ENCODE measurements at places on chromosomes 2 and 18. TPM values are rescaled to one million over a fixed set of nuclear protein-coding genes. Genes with fewer than 3 reads are reported as not detected.

DNA sequence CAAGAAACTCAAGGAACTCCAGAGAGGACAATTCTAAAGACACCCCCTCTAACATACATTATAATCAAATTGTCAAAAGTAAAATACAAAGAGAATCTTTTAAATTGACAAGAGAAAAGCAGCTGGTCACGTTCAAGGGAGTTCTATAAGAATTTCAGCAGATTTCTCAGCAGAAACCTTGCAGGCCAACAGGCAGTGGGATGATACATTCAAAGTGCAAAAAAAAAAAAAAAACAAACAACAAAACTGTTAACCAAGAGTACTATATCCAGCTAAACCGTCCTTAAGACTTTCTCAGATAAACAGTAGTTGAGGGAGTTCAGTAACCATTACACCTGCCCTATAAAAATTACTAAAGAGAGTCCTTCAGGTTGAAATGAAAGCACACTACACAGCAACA, 33.9 kb downstream of the CCDC138 start:
- no peak for DNase-seq

PRSS56 gene
- not detected for total RNA-seq

REEP1 gene
- total RNA-seq = 0.20 TPM

- DNase-seq = no peak
Measured at GRCh38 chr2:119810049-119810630, 50.4 kb downstream of the PTPN4 start.

ST6GAL2 gene
- not detected for total RNA-seq

DNA sequence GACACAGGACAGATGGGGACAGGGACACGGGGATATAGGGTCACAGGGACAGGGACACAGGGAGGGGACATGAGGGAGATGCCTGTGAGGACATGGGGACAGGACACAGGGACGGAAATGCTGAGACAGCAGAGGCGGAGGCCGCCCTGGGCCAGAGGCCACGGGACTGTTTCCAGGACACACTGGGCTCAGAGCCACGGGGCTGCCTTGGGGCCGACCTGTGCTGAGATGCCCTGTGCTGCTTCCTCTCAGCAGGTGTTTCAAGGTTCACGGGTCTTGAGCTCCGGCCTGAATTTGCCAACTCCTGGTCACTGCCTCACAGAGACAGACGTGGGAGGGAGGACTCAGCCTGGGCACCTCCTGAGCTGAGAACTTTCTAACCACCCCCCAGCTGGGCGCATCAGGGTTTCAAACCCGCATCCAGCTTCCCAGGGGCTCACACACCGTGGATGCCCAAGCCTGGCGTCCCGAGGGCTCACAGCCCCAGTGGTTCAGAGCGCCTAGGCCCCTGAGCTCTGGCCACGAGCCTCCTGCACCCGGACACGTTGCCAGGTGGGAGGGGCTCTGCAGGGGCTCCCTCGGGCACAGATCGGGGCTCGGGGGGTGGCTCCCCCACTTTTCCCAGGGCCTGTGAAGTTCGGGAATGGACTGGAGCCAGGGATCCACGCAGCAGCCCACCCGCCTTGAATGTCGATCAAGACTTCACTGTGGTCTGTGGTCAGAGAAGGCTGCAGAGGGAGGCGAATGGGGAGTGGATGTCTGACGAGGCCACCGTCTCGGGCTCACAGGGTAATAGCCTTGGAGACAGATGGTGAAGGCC, 64.1 kb downstream of the SLC66A2 start:
- no peak for DNase-seq

GRCh38 chr18:60452421-60452820, 79.8 kb upstream of the MC4R start:
- no peak for DNase-seq

AQP12B gene
- not detected for total RNA-seq

DNA sequence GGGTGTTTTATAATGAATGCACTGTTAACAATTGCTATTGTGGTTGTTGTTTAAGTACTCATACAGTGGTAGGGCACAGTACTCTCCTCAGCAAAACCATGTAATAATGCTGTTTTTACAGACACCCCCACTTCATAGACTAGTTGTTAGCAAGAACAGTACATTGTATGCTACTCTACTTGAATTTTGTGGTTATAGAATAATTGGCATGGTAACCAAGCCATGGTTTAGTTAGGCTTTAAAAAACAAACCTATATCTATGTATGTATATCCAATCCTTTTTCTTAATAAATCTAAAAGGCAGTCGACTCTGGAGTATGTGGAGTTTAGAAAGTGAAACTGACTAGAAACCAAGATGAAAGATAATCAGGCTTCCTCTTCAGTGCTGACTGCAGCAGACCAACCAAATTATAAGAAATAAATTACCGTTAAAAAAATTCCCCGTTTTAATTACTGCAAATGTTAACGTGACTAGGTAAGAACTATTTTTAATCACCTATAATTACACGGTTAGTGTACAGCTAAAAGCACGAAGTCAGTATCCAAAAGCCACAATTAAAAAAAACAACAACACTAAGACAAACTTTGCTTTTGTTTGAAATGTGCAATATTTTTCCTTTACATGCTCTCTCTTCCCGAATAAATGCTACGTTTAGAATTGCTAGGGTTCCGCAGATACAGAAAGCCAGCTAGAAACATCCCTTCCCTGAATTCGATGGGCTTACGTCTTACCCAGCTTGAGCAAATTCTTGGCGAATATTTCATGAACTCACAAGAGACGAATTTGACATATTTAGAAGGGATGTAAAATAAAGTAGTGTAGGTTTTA, 113.3 kb upstream of the SERTAD2 start:
- no peak for DNase-seq

DNA sequence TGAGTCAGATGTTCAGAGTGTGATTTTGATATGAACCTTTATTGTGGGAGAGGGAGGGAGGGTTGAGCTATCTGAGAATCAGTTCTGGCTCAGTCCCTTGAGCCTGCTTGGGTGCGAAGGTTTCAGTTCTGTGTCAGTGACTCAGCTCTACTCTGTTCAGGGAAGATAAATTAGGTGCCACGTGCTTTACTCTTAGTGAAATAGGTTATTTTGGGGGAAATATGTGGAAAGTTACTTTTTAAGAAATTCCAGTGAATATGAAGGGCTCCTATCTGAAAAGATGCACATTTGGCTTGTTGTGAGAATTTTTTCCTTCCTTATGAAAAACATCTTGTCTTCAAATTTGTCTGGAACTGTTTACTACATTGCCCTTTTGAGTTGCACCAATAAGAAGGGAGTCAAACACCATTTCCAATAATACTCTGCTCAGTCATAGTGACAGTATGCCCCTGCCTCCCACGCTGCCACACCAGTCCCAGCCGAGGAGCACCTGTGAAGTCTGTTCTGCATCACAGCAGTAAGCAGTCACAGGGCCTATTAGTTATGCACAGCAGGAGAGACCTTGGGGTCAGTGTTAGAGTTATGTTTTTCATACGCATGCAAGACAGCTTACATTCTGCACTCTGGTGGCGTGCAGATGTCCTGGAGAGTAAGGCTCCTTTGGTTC, 32.8 kb upstream of the DNAH7 start:
- DNase-seq = no peak

DNA sequence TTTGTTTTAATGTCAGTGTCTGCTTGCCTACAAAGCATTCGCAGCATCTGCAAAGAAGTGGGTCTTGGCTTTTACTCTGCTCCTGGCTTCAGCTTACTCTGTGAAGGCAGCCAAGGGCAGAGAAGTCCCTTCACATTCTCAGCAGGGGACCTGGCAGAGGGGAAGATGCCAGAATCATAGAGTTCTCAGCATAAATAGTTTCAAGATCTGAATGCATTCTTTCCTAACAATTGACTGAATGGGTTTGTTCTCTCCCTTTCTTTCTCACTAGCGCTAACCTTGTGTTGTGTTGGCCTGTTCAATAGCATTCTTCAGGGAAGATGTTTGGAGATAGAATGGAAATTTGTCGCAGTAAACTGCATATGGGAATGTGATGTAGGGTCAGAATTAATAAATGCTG, 106.9 kb downstream of the FARSB start:
- DNase-seq = no peak

GRCh38 chr2:159176555-159176954, 109.9 kb downstream of the WDSUB1 start:
- no peak for DNase-seq
